Stimulated activated CD4-positive, alpha-beta T cell treated with anti-CD3 and anti-CD28 coated beads, Interleukin-4, amount 100 ng/mL, for 4 hours (primary cell): ENCODE measurements at places on chromosomes 6 and 20.

DNA sequence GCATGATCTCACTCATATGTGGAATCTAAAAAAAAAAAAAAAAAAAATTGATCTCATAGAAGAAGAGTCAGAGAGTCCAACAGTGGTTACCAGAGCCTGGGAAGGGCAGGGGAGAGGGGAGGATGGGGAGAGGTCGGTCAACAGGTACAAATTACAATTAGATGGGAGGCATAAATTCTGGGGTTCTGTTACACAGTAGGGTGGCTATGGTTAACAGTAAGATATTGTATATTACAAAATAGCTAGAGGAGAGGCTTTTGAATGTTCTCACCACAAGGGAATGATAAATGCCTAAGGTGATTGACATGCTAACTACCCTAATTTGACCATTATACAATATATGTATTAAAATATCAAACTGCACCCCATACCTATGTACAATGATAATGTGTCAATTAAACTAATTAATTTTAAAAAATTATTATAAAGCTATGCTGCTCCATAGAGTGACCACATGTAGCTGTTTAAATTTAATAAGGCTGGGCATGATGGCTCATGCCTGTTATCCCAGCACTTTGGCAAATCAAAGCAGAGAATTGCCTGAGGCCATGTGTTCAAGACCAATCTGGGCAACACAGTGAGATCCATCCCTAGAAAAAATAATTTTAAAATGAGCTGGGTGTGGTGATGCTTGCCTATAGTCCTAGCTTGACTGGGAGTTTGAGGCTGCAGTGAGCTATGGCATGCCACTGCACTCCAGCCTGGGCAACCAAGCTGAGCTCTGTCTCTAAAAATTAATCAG is 70.9 kb downstream of the SNX5 start:
- DNase-seq, result no peak

DNA sequence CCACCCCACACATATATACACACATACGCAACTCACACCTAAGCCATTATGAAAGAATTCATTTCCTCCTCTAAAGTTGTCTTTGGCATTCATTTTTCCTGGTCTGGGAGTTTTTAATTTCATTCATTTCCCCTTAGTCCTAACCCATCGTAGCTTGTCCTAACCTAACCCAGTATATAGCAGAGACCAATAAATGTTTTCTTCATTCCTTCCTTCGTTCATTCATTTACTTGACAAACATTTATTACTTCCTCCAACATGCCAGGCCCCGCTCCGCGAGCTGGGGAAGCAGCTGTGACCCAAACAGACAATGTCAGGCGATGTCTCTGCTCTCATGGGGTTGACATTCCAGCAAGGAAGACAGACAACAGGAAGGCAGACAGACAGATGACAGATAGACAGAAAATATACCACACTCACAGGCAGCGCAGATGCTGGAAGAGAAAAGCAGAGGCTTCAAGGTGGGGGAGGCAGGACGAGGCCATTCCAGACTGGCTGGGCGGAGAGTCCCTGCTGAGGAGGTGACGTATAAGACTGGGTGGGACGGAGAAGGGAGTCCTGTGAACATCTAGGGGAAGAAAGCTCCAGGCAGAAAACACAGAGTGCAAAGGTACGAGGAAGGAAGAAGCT is 33.7 kb upstream of the SIRPA start:
- DNase-seq, result no peak

DNA sequence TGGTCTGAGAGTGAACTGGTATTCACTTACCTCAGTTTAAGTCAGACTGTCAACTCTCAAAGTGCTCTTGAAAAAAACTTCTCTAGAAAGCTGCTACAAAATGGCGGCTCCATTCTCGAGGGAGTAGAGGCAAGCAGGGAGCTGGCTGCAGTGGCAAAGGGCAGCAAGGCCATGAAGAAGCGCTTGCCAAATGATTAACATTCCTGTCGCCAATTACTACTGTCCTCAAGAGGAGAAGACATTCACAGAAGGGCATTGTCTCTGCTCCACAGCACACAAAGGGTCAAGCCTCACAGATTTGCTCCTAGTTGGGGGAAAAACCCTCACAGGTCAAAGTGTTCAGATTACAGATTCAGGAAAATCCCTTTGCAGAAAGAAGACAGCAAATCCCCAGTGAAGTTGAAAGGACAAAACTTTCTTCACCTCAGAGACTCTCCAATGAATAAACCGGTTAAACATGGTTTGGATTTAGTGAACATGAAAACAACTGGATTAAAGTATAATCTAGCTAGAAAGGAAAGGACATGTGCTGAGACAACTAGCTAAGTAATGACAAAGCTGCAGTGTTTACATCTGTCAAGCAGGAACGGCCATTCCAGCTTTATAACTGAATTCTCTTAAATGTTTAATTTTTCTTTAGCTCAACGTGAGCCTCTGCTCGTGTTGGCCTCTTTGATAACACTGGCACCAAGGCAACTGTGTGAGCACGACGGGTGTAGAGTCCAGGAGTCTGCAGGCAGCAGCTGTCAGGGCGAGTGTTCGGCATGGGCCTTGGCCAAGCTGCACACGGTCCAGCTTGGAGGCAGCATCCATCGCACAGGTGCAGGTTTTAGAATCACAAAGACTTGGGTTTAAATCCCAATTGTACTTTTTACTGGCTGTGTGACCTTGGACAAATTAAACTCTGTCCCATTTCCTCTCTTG is 37.6 kb downstream of the NR2E1 start:
- no peak for DNase-seq

DNA sequence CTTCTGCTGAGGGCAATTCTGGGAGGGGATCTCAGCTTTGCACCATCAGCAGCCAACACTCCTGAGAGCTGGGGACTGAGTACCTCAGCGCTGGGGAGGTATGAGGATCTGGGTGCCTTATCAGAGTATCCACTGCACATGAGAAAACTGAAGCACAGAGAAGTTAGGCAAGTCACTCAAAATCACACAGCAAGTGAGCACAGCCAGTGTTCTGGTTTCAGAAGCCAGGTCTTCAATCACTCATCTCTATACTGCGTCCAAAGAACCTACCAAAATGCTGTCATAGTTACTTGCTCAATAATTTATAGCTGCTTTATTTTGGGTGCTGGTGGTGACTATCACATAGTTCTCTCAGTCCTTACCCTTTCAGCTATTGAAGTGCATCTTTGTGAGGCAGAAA is 5.0 kb downstream of the ADTRP start:
- no peak for DNase-seq

- DNase-seq, result no peak
These were observed 320.1 kb upstream of the SOX4 start for GRCh38 chr6:21273451-21273850.

DNA sequence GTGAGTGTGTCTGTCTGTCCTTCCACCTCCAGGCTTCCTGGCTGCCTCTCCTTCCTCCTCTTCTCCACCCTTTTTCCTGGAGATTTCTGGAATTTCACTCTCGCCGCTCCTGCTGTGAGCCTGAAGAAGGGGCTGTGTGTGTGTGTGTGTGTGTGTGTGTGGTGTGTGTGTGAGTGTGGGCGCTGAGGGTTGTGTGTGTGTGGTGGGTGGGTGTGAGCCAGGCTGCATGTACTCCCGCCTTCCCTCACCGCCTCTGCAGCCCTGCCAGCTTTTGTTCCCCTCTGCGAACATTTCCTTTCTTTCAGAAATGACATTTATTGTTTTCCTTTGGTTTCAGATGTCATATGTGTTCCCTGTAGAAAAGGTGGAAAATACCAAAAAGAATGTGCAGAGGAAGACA is 76.0 kb downstream of the SRC start:
- no peak for DNase-seq

- DNase-seq, result no peak
These were observed 14.5 kb upstream of the COL12A1 start for GRCh38 chr6:75220357-75220756.

DNA sequence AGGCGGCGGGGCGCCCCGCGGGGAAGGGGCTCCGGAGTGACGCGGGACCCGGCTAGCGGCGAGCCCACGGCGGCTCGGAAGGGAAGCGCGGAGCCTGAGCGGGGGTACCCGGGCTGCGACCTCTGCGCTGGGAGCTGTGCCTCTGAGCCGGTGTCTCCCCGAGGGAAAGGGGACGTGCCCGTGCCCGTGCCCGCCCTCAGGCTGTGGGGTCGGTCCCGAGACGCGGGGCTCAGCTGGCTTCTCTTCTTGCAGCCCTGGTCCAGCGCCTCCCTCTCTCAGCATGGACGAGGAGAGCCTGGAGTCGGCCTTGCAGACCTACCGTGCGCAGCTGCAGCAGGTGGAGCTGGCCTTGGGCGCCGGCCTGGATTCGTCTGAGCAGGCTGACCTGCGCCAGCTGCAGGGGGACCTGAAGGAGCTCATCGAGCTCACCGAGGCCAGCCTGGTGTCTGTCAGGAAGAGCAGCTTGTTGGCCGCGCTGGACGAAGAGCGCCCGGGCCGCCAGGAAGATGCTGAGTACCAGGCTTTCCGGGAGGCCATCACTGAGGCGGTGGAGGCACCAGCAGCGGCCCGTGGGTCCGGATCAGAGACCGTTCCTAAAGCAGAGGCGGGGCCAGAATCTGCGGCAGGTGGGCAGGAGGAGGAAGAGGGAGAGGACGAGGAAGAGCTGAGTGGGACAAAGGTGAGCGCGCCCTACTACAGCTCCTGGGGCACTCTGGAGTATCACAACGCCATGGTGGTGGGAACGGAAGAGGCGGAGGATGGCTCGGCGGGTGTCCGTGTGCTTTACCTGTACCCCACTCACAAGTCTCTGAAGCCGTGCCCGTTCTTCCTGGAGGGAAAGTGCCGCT is 686 bp downstream of the ZGPAT start:
- no peak for DNase-seq

- peak; percentile 15 for DNase-seq
These were observed 91.8 kb upstream of the NHSL1 start for GRCh38 chr6:138590796-138591709.

DNA sequence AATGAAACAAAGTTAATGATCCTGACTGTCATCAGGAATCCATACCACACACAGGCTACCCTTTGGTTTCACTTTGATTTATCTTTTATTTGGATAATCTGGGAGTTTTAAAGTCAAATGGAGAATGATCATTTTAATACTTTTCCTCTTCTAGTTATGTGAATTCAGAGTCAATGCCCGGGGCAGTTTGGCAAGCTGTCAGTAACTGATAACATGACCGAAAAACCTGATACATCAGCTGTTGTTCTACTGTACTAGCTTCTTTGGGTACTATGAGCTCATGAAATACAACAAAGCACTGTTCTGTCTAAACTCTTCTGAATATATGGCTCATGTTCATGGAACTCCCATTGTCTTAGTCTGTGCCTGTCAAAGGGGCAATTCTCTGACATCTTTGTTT is 30.2 kb downstream of the KLHL31 start:
- DNase-seq, result no peak

GRCh38 chr6:15615802-15616201 is 47.0 kb downstream of the DTNBP1 start:
- DNase-seq, result no peak

DNA sequence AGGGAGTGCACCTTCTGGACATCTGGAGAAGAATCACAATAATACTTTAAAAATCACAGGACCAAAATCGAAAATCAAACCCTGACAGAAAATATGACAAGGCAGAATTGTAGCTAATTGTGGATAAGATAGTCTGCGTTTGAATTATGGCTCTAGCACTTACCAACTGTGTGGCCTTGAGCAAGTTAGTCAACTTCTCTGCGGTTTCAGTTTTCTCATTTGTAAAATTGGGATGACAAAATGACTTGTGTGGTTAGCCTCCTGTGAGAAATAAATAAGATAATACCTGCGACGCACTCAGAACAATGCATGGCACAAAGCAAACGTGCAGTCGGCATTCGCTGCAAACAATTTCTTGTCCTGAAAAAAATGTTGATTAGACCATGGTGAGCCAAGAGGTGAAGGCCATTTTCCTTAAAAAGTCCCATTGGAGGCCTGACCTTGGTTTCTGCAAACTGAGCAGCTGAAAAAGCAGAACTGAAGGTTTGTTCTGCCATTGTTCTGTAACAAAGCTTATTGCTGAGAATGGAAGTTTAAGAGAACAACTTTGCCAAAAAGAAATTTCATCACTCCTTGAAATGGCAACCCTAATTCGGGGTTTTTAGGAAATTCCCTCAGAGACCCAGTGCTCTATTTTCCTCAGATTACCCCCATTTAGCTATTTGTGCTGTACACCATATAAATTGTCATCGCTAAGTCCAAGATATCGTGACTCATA is 266.3 kb downstream of the ERMARD start:
- no peak for DNase-seq

- DNase-seq, result no peak
These were observed 179.5 kb downstream of the TFAP2A start for GRCh38 chr6:10235344-10235743.

DNA sequence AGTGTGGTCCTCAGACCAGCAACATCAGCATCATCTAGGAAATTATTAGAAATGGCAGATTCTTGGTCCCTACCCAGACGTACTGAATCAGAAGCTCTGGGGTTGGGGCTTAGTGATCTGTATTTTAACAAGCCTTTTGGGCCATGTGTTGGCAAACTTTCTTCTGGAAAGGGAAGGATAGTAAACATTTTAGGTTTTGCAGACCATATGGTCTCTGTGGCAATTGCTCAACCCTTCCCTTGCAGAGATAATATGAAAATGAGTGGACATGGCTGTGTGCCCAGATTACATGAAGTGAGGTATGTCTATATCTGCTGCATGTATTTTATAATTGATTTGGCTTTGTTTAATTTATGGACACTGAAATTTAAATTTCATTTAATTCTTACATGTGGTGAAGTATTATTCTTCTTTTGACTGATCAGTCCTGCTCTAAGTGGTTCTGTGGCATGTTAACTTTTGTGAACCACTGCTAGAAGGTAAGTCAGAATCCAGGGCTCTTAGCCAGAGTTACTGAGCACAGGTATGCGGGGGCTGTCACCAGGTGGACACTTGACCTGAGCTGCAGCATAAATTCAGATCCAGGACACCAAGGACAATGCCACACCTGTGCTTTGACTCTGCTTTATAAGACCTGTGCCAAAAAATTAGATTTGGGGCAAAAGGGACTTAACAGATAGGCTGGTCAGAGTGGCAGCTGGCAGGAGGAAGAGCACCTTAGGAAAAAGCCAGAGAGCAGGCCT is 43.2 kb downstream of the LY86 start:
- DNase-seq, result no peak

DNA sequence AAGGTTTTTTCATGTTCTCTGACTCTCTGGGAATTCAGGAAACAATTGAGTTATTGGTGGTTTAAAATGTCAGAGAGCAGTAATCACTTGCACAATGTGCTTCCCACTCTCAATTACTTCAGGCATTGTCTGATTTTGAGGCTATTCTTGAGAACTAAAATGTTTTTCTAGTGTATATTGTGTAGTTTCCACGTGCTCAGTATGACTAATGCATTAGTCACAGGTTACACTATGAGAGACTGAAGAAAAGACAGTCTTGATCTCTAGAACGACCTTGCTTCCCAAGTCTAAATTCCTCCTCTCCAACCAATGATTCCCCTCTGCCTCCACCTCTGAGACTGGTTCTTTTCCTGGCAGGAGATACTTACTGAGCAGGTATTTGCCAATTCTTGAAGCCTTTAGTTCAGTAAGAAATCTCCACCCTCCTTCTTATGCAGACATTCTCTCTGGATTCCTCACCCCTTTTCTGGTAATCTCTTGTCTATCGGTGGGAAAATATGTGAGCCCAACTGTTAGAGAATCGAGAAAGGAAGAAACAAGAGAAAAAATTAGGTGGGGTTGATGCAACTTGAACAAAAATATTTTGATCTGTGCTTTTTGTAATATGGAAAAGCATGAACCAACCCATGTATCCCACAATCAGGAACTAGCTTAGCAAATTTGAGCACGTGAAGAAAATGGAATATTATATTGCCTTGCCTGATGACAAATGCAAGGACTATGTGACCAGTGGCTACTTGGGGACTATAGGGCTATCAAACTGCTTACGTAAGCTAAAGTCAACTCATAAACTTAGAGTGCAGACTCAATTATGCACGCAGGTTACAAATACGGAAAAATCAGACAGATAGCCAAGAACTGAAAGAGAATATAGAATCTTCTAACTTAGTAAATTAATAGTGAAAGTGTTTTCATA is 61.1 kb upstream of the SLC22A16 start:
- no peak for DNase-seq

- no peak for DNase-seq
These were observed 38.4 kb downstream of the KIF25 start for GRCh38 chr6:168035661-168036545.
